Right ventricle myocardium inferior (tissue), 1 donor: ENCODE measurements at places on chromosomes 2 and 18. TPM values are rescaled to one million over a fixed set of nuclear protein-coding genes. Genes with fewer than 3 reads are reported as not detected.

Gene LOXHD1
- total RNA-seq, result 0.35 TPM

Gene MC5R
- total RNA-seq, result not detected

Gene ELP2
- total RNA-seq, result 48.1 TPM

Gene EGR4
- not detected for total RNA-seq

Gene ARHGAP28
- 1.1 TPM for total RNA-seq

Gene STPG4
- total RNA-seq, result not detected

Gene SLC8A1
- total RNA-seq, result 999 TPM

Gene CDK15
- 0.35 TPM for total RNA-seq

Gene DCDC2C
- not detected for total RNA-seq

Gene VAMP8
- total RNA-seq, result 26.1 TPM

Gene GALNT5
- 0.30 TPM for total RNA-seq

Gene LRATD1
- total RNA-seq, result 2.5 TPM

Gene B4GALT6
- total RNA-seq, result 9.0 TPM

Gene GCG
- not detected for total RNA-seq

Gene NEU2
- not detected for total RNA-seq

Gene C1QL2
- total RNA-seq, result not detected

Gene ATP9B
- 11.7 TPM for total RNA-seq

Gene NDC80
- total RNA-seq, result 0.54 TPM

Gene SERPINB13
- not detected for total RNA-seq

Gene ZNF804A
- 0.05 TPM for total RNA-seq

Gene CFAP65
- total RNA-seq, result not detected

Gene MAP3K2
- total RNA-seq, result 23.4 TPM

Gene MRPL53
- 167 TPM for total RNA-seq

Gene ASB18
- total RNA-seq, result 4.6 TPM

Gene ZNF513
- total RNA-seq, result 6.8 TPM

Gene POTEI
- not detected for total RNA-seq

Gene RNF125
- 5.6 TPM for total RNA-seq

Gene MEIS1
- 40.1 TPM for total RNA-seq

Gene KYNU
- total RNA-seq, result 1.1 TPM

Gene GCKR
- not detected for total RNA-seq

Gene ABCG5
- total RNA-seq, result not detected

Gene PRKAG3
- total RNA-seq, result not detected

Gene GNLY
- 3.4 TPM for total RNA-seq

Gene SLC9A4
- not detected for total RNA-seq

Gene AQP4
- total RNA-seq, result 24.6 TPM

Gene IGFBP2
- 60.1 TPM for total RNA-seq

Gene SFTPB
- total RNA-seq, result 0.19 TPM

Gene UGT1A8
- total RNA-seq, result not detected
